ENCODE measurements at places on chromosomes 6 and 20.
A peak's percentile ranks its signal among the peaks of the same experiment; 100 is the strongest.

DNA sequence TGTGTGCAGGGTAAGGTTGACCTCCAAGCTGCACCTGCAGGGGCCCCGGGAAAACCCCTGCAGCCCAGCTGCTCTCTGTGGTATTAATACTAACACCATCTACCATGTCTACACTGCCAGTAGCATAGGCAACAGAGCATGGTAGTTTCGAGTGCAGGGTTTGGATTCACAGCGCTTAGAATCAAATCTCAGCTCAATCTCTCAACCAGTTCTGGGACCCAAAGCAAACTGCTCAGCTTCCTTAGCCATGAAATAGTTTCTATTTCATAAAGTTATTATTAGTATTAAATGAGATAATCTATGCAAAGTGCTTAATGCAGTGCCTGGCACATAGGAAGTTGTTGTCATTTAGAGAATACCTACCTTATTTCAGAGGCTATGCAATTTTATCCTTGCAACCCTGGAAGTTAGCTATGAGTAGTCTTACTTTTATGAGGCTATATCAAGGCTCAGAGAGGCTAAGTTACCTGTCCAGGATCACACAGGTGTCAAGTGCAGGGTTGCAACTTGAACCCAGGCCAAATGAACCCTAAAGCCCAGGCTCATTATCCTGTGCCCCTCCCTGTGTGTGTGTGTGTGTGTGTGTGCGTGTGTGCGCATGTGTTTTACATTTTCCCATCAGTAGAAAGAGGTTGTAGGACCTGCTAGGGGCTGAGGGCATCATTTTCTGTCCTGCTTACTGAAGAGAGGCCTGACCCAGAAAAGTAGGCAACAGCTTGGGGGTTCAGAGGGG is 27.6 kb upstream of the MRPS18A start:
- DNase-seq: no peak

- DNase-seq: no peak
These were observed 22.0 kb upstream of the VSTM2L start for GRCh38 chr20:37880726-37881591.

DNA sequence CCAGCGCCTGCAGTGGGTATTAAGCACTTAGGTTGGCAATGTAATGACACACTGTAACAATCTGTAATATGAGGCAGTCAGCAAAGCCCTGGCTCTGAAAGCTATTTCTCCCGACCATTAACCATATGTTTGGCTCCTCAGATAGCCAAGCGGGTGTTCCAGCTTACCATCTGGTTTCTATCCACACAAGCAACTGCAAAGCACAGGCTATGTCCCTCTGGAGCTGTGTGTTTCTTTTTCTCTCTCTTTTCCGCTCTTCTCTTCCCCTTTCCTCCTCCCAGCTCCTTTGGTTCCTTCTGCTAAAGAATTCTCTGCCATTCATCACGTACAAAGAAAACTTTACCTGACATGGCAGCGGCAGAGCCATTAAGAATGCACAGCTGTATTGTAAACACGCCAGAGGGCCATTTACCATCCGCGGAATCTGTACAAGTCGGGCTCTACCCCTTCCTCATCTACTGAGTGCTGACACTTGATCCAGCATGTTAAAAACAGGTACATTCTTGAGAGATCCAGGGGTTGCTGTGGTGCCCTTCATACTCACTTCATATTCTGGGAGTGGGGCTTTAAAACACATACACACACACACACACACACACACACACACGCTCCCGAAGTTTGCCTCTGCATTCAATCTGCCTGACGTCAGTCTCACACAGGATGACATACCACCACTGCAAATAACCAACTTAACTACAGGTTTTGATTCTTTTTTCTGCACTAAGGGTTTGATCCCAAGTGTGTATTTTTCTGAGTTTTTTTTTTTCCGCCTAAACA is 77.2 kb downstream of the BACH2 start:
- DNase-seq: no peak

DNA sequence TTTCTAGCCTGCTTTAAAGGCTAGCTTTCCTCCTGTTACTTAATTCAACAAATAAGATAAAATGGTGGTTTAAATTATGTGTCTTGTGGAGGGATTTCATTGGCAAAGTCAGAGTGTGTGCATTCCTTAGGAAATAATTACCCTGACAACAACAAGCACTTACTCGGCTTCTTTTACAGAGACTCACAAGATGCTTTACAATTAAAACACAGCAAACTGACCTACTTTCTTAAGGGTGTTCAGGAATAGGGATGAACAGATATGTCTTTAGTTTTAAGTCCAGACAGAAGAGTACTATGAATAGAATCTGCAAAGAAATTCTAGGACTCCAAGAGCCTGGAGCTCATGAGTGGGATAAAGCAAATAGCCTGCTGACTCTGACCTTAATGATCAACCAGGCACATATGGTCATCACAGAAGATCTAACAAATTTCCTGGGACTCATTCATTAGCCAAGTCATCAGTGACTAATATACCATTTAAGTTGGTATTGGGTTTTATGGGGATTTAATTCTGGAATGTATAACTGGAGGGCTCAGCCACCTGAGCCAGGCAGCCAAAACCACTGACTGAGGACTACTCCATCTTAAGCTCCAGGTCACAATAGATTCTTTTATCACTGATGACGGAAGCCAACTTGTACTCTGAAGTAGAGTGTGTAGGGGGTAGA is 161.8 kb upstream of the RIMS1 start:
- DNase-seq: no peak

GRCh38 chr6:122569230-122569771 is 40.9 kb upstream of the PKIB start:
- no peak for DNase-seq

DNA sequence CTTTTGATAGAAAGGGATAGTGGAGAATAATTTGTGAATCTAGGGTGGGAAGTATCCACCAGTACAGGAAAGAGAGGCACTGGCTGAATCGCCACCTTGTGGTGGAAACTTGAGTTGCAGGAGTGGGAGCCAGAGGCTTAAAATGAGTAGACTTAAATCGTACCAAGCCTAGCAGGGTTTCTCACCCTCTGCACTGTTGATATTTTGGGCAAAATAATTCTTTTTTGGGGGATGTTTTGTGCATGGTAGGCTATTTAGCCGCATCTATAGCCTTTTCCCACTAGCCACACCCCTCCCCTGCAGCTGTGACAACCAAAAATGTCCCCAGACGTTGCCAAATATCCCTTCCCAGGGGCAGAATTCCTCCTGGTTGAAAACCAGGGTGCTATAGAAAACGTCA is 119.1 kb downstream of the DHX35 start:
- DNase-seq: peak; percentile 49

DNA sequence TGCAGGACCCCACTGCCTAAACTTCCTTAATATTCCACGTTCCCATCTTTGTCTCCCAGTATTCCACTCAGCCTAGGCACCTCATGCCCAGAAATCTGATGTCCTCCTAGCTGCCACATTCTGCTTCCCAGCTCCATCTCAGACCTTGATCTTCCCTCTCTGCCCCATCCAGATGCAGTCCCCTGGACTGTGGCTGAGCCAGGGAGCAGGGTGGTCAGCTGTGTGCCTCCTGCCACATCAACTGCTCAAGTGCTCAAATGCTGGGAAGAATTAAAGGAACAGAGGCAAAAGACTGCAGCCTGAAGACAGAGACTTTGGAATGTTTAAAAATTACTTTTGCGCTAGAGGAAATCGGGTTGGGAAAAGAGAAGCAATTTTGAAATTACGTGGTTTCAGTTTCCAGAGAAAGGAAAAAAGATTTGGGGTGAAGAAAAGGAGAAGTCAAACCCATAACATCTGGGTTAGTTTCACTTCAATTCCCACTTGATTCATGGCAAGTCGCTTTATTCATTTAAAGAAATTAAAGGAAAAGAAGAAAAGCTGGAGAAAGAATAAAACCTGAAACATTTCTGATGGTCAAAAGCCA is 704.8 kb downstream of the PTPRT start:
- DNase-seq: no peak

- no peak for DNase-seq
These were observed 12.3 kb upstream of the UBE2V1 start for GRCh38 chr20:50125279-50125678.

GRCh38 chr6:35031611-35032529 is 109.3 kb downstream of the TCP11 start:
- DNase-seq: no peak

DNA sequence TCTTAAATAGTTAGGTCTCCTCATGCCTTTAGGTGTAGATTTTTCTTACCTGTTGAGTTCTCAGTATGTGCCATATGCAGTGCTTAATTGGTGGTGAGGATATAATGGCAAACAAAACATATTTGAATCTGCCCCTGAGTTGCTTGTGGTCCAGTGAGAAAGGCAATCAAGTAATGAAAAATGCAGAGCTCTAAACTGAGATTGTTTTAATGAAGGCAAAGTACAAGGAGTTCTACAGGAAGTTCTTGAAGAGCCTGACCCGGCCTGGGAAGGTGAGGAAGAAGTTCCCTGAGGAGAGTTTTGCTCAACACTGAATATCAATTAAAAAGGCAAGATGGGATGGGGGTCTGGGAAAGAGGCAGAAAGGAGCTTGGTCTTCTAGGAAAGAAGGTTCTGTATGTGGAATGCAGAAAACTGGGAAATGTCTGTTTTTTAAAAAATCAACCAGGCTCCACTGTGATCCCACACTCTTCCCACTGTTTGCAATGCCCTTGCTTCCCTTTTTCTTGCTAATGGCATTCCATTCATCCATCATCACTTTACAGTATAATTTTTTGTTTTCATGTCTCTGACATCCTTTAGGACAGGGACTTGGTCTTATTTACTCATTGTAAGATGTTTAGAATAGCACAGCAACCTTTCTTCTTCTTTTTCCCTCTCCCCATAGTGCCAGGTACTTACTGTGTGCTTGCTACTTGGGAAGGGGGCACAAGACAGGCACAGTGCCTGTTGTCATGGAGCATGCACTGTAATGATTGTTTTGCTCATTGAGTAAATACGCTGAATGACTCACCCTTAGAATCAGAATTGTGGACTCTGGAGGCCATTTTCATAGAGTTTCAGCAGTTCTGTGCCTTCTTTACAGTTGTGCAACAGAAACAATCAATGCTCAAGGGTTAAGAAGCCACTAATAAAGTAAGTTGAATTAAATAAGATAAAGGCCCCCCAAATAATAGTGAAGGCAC is 64.3 kb downstream of the ANKS1A start:
- DNase-seq: no peak

DNA sequence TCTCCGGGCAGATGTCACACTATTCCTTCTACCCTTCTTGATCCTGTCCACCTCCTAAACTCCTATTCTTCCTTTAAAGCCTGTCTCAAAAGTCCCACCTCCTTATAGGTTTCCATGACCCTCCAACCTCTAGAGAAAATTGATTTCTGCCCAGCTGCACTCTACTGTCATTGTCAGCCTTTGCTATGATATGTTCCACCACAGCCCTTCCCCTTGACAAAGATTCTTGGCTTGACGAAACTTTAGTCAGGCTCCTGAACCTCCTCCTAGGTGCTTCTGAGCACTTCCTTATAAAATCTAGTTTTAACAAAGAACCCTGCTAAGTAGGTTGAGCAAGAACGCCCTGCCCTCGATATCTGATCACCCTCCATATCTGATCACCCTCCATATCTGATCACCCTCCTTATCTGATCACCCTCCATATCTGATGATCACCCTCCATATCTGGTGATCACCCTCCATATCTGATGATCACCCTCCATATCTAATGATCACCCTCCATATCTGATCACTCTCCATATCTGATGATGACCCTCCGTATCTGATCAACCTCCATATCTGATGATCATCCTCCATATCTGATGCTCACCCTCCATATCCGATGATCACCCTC is 103.2 kb downstream of the RIN2 start:
- no peak for DNase-seq

DNA sequence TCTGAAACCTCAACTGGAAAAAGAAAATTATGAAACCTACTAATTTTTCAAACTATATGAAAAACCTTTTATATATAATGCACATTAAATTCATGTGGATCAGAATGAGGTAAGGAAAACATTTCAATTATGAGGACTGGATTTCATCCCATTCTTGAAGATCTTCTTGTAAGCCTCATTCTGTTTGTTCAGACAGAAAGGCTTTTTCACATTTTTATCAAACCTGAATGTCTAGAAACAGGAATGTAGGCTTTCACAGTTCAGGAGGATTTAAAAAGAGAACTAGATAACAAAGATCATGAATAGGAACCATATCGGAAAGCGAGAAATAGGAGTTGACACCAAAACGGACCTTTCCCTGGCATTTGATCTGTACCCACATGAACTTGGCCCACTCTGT is 192.5 kb upstream of the KCNK16 start:
- no peak for DNase-seq

DNA sequence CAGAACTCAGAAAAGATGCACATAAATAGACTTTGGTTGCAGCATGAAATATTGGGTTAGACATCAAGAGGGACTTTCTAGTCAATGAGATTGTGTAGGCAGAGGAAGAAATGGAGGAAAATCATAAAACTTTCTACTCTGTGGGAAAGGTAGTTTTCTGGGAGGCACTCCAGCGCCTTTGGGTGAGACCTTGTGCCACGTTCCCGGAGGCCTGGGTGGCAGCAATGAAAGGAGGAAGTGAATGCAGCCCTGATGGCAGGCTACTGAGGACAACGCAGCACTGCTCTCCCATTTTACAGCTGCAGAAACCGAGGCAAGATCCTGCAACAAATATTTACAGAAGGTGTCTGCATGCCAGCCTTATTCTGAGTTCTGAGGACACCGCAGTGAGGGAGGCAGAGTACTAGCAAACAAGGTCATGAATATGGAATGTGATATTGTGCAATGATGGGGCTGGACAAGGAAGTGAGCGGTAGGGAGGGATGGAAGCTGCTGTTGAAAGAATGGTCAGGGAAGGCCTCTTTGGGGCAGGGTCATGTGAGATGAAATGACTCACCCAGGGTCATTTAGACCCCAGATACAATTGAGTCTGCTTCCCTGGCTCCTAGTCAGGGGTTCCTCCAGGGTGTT is 159.1 kb downstream of the TFAP2C start:
- no peak for DNase-seq

GRCh38 chr6:37230104-37230503 is 27.5 kb upstream of the TBC1D22B start:
- DNase-seq: no peak

DNA sequence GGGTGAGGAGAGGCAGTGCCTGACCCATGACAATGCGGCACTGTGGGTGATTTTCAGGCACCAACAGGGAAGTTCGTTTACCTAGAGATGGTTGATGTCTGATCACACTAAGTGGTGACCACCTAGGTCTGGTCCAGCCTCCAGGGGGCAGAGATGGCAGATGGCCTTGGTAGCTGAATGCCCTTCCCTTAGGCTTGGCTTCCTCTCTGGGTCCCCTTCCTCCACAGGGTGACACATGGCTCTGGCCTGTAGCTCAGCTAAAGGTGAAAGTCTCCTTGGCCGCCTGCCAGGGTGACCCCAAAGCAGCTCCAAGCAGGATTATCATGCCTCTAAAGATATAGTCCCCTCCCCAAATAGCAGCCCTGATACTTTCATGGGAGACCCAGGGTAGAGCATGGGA is 6.4 kb downstream of the GDAP1L1 start:
- DNase-seq: no peak

DNA sequence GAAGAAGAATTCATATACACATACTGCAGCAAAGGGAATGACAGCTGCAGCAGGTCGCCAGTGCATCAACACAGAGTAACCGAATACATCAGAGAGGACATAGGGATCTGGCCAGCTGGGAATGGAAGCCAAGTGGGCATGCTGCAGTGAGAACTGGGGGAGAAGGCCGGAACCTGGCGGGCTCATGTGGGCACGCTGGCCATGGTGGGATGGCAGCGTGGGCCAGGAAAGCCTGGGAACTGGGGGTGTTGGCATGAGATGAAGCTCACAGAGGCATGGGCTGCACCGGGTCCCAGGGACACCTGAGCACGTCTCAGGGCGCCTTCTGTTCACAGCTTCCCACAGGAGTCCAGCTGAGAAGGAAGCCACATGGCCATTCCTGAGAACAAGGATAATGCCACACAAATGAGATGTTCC is 139.5 kb upstream of the AGPAT4 start:
- no peak for DNase-seq

- peak; percentile 26 for DNase-seq
These were observed 98.5 kb downstream of the TFAP2A start for GRCh38 chr6:10316373-10316721.

Data from hypothalamus (tissue), 51 donors.